BJ (cell line): ENCODE measurements at places on chromosomes 4 and X. TPM values are rescaled to one million over a fixed set of nuclear protein-coding genes. Genes with fewer than 3 reads are reported as not detected.

Gene FREM3
- polyA plus RNA-seq = not detected in 2 replicates

DNA sequence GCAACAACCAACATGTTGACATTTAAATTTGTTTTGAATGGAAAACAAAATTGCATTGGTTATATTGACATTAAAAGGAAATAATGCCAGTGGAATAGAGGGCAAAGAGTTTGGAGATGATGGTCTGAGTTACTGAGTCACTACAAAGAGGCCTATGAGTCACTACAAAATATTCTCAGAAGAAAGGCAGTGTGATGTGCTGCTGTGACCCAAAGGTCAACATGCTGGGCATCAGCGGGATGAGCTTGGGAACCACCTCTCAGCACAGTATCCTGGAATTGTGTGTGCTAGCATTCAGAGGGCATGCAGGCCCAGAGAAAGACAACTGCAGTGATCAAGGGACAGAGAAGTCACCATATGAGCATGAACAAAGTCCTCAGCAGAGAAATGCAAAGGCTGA, 2.8 kb downstream of the CMC4 start:
- no peak for DNase-seq

Gene FUNDC2
- polyA plus RNA-seq = 65.2 and 86.6 TPM in 2 replicates

- DNase-seq = no peak
Measured at GRCh38 chr4:8607603-8608481, 15.3 kb downstream of the CPZ start.

DNA sequence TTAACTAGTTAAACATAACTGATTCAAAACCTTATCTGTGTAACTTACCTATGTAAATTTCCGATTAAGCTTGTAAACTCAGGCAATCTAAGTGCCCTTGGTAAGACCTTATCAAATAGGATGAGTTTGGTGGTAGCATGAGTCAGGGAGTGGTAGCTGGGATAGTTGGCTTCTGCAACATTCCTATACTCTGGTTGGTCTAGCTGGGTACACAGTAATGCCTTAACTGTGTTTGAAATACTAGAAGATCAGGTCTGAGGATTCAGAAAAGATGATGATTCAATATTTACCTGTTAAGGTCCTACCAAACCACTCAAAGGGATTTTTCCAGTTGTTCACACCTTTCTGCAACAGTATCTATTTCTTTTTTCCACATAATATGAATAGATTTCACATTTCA, 5.3 kb downstream of the YIPF7 start:
- no peak for DNase-seq

- no peak for DNase-seq
Measured at GRCh38 chrX:117510453-117510852, 606.2 kb downstream of the KLHL13 start.

DNA sequence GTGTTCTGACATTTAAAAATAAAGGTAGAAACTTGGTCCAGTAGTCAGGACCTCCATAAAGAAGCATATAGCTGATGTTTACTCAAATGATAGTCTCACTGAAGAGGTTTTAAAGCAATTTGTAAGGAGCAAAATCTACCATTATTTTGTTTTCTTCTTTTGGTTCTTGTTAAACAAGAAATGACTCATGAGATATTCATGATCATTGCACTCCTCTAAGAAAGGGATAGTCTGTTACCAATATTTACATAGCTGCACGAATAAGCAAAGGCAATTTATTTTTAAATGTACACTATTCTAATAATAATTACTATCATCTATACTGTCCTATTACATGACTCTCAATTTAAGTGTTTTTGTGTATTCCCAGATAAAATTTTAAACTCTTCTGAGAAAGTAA, 397.9 kb downstream of the FAM47B start:
- DNase-seq = no peak

GRCh38 chr4:94359838-94360237, 17.2 kb upstream of the HPGDS start:
- no peak for DNase-seq

Gene DUX4
- polyA plus RNA-seq = not detected in 2 replicates

Gene ARX
- not detected in 2 replicates for polyA plus RNA-seq

DNA sequence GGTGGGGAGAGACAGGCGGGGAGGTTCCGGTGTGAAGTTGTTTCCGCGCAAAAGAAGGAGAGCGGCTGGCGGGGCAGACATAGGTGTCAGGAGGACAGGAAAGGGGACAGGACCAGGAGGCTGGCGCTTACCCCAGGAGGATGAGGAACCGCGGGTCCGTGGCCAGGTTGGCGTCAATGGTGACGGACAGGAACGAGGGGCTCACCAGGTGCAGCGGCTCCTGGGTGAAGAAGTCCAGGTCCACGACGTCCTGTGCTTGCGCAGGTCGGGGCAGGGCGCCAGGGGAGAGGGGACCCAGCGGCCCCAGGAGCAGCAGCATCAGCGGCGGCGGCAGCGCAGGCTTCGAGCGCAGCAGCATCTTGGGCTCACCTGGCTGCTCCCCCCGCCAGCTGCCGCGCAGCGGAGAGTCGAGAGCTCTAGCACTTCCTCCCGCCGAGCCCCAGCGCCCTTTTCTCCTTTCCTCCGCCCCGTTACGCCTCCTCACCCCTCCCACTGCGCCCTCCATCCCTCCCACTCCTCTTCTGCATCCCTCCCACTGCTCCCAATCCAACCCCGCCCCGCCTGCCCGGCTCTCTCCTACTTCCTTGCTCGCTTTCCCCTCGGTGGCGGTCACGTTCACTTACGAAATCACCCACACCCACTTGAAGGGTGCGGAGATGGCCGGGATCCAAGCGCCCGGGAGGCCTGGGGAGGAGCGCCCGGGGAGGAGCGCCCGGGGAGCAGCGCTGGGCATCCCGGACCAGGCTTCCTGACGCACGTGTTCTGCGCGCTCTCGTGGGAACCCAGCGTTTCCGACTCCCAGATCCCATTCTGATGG, at the start of gene HPSE:
TSS of gene HPSE (minus strand) at position 424 of the 817 bp plus-strand sequence. CDS start at position 358, 66 bp downstream.
- peak; percentile 9 for DNase-seq

- no peak for DNase-seq
Measured at GRCh38 chr4:135269125-135269890, 1067.7 kb upstream of the PABPC4L start.

GRCh38 chr4:27350161-27350560, 489.5 kb downstream of the STIM2 start:
- DNase-seq = no peak

DNA sequence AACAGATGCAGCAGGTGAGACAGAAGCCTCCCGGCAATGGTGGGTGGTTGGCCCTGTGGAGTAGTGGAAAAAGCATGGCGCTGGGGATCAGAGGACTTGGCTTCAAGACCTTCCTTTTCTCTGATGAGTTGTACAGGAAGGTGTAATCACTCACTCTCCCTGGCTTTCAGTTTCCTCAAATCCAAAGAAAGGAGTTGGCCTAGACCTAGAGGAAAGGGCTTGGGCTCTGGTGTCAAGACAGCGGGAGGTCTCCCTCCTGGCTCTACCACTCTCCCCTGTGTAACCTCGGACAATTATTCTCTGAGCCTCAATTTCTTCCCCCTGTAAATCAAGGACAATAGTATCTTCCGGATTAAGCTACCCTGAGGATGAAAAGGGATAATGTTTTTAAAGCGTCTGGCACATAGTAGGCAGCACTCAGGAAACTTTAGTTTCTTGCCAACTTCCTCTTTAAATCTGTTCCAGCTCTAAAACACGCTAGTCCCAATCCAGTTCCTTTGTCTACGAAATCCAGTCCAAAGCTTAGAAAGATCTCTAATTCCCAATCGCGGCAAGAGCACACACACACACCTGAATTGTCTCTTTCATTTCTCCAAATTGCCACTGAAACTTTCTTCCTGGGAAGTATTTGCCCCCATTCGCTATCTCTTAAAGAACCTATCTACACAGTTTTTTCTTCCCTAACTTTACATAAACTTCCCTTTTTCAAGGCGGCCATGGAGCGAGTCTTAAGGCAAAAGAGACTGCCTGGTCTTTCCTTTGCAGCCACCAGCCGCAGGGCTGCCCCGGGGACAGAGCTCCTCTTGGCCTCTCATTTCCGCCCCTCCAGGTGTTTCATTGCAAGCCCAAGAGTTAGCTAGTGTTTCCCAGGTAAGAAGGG, 29.9 kb upstream of the GPC4 start:
- DNase-seq = no peak

Gene ADH7
- not detected in 2 replicates for polyA plus RNA-seq

DNA sequence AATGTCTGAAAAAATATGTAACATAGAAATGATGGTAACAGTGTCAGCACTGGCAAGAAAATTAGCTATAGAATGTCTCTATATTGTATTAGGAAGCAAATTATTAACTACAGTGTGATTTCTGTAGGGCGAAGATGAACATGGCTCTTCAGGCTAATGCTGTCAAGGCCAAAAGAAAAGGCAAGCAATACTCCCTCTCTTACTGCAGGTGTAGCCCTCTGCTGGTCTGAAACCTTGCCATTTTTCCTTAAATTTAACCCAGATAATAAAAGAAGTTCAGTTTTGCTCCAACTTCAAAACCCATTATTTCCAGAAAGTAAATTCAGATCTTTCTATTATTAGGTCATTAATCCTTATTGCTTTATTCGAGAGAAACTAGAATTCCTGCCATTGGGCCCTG, 215.9 kb downstream of the LRBA start:
- DNase-seq = no peak

DNA sequence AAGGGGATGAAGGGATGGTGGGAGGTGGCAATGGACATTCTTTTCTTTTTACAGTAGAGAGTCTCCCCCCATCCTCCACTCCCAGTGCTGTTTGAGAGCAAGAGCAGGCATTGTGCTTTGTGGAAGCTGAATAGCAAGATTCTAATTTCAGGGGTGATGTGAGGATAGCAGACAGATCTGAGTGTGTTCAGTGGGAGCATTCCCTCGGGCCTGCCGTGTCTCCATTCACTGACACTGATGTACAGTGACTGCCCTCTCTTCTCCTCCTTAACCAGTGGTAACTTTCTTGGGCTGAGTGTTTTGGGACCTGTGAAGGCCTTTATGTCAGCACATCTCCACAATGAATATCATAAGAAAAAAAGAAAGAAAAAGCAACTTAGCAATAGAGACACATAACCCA, 396.6 kb upstream of the RPS6KA3 start:
- no peak for DNase-seq

DNA sequence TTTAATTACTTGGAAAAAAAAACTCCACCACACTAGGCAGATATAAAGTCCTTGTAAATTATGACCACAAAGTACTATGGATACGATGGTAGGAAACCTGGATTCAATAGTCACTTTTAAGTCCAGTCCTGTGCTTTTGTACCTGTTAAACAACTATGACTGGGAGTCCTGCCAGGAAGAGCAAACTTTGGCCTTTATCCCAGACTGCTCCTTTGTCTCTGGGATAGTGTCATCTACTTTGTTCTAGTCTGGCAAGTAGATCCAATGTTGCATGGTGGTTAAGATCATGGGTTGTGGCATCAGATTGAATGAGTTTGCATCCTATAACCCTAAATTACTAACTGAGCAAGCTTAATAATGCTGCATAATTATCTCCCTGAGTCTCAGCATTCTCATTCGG, 175.3 kb upstream of the FGF13 start:
- no peak for DNase-seq

GRCh38 chr4:169184236-169184635, 86.5 kb downstream of the SH3RF1 start:
- DNase-seq = no peak

DNA sequence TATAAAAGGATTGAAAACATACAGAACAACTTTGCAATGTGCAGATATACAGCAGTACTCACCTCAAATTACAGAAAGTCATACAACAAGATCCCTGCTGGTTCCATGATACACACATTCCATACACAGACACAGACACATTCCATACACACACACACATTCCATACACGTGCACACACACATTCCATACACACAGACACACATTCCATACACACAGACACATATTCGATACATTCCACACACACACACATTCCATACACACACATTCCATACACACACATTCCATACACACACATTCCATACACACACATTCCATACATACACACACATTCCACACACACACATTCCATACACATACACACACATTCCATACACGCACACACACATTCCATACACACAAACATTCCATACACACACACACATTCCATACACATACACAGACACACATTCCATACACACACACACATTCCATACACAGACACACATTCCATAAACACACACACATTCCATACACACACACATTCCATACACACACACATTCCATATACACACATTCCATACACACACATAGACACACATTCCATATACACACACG, 13.7 kb downstream of the LINC00632 start:
- no peak for DNase-seq

DNA sequence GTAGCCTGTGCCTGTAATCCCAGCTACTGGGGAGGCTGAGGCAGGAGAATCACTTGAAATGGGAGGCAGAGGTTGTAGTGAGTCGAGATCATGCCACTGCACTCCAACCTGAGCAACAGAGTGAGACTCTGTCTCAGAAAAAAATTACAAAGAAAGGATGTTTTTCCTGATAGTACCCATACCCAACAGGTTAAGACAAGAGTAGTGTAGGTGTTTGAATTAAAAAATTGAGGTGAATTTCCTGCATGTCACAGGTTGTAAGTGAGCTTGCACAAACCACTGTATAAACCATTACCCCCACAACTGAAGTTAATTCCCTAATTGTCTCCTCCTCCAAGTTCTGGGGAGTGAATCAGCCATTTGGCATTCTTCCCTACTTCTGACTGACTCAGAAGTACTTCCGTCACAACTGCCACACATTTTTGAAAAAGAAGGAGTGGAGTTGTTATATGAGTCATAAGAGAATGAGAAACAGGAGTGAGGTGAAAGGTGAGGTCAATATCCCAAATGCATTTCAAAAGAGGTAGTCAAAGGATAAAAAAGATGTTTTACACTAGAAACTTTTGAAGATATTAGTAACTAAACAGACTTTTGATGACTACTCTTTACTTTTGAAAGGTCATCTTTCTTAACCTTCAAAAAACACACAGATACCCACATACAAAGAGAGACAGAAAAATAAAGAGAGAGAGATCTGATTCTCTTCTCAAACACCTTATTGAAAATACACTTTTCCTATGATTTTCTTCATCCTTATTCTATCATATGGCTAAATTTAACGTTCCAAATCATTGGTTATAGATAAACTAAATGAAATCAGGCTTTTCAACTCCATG, 134.5 kb downstream of the BTC start:
- peak; percentile 95 for DNase-seq

GRCh38 chr4:18203966-18204365, 182.4 kb upstream of the LCORL start:
- no peak for DNase-seq

- no peak for DNase-seq
Measured at GRCh38 chr4:52371841-52372240, 287.3 kb downstream of the USP46 start.

DNA sequence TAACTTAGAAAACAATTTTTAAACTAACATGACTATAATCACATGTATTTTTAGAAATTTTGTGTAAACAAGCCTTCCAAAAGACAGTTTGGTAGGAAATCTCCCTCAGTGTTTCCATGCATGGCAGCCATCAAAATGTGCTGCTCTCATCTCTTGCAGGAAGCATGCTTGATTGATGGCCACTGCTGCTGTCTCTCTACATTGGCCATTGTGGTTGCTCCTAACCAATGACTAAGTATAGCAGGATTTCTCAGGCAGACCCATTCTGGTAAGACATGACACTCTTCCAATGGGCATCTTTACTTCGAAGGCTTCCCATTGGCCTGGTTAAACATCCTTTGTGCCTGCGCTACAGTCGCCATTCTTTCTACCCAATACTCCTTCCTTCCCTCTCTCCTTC, 78.9 kb upstream of the GUCY1A1 start:
- no peak for DNase-seq

- DNase-seq = no peak
Measured at GRCh38 chr4:53562409-53562808, 28.9 kb downstream of the LNX1 start.
